ENCODE measurements at places on chromosomes 4 and X.
A peak's percentile ranks its signal among the peaks of the same experiment; 100 is the strongest.

DNA sequence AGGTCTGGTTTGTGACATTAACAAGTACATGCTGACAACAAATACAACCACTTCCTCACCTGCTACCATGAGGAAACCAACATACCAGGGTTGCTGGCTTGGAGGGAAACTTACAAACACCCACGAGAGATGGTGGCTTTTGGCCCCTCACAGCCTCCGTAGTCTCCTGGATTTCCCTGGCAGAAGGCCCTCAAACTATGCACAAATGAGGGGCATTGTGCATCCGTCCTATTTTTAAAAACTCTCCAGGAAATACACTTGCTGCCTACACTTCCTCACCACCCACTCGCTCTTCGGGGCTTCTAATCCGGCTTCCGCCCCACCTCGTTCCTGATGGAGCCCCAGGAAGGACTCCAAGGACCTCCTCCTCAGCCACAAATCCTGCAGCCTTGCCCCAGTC is 355.0 kb upstream of the GATB start:
- DNase-seq, result no peak

GRCh38 chr4:2793586-2794485 is 951 bp downstream of the SH3BP2 start:
- no peak for DNase-seq

GRCh38 chrX:103999234-103999633 is 14.3 kb downstream of the H2BW1 start:
- no peak for DNase-seq

- no peak for DNase-seq
These were observed 5.9 kb upstream of the HSD17B10 start for GRCh38 chrX:53440101-53440500.

- no peak for DNase-seq
These were observed 1.1 kb downstream of the SRPX2 start for GRCh38 chrX:100645106-100645505.

DNA sequence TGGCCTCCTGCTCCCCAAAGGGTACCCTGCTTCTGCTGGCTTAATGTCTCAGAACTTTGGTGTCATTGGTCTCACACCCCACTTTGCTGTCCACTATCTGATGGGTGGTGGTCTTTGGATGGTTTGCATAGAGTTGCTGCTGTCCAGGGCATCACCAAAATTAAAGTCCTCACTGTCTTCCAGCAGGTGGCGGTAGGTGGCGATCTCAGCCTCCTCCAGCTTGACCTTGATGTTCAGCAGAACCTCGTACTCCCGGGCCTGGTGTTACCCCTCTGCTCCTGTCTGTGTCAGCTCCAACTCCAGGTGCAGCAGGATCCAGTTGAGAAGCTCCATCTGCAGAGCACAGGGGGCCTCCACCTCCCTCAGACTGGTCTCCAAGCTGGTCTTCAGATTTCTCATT is 1169.5 kb upstream of the PABPC4L start:
- DNase-seq, result no peak

GRCh38 chrX:2820136-2820771 is 8.5 kb upstream of the GYG2 start:
- DNase-seq, result no peak

- peak; percentile 26 for DNase-seq
These were observed 2.7 kb downstream of the PLS3 start for GRCh38 chrX:115563633-115564162.

GRCh38 chr4:180160195-180160983 is 2082.8 kb upstream of the TENM3 start:
- DNase-seq, result no peak

DNA sequence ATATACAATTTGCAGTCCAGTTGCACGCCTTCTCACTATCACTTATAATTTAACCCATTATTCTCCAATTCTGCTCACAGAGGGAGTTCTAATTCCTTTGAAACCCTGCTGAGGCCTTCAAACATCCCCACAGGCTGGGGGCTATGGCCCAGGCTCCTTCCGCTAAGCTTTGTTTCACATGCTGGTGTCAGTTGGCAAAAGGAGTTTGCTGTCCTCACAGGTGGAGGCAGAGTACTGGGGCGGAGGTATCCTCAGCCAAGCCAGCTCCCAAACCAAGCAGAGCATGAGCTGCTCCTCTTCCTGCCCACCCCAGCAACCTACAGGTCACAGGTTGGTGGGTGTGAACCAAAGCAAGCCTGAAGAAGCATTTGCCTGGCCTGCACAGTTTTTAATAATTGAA is 21.5 kb downstream of the BTC start:
- no peak for DNase-seq

DNA sequence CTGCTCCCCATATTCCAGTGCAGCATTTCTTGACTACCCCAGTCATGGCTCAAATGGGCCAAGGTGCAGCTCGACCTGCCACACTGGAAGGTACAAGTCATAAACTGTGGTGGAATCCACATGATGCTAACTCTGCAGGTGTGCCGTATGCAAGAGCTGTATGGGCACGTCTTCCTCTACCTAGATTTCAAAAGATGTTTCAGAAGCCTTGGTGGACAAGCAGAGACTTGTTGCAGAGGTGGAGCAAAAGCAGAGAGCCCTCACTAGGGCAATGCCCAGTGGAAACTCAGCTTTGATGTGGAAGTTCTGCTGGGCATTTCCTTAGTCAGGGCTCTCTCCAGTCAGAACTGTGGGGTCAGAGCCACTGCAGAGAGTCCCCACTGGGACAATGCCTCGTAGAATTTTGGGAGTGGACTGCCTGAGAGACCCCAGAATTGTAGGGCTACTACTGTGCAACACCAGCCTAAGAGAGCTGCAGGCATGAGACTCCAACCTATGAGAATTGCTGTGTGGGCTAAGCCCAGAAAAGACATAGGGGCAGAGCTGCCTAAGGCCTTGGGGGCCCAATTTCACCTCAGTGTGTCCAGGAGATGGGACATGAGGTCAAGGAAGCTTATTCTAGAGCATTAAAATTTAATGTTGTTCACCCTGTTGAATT is 65.7 kb downstream of the BEX3 start:
- no peak for DNase-seq

DNA sequence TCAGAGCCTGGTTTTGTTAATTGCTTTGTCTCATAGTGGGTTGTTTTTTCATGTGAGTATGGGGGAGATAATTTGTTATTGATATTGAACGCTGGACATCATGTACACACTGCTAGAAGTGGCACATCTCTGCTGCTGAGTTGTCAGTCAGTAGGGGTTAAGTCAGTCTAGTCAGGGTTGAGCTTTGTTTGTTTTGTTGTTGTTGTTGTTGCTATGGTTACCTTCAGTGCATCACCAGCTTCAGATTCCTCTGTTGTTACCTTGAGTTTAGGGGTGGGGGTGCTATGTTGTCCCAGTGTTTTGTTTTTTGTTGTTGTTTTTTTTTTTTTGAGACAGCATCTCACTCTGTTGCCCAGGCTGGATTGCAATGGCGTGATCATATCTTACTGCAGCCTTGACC is 9.9 kb downstream of the YIPF6 start:
- no peak for DNase-seq

DNA sequence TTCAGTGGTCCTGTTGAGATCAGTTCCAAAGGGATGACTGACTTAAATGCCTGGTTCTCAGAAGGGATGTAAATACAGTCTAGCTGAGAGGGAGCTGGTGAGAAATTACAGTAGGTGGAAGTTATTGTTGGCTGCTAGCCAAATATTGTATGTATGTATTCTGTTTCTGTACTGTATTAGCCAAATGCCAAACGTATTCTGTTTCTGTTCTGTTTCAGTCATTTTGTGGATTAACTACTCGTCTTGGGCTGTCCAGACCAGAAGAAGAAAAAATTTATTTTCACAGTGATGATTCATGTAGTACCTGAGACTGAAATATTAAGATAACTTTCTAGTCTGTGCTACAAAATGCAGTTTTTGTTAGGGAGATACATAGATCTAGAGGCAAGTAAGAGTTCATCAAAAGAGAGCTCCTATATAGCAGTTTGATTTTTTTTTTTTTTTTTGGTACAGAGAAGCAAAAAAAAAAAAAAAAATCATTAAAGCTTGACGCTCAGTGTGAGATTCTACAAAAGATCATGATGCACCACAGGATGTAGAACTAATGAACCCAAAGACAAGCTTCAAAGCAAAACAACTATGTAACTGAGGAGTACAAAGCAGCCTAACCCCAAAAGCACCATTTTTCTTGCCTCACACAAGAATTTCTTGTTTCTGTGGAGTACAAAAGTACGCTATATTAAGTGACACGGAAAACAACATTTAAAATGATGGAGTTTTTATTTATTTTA is 54.8 kb downstream of the CASP6 start:
- no peak for DNase-seq

DNA sequence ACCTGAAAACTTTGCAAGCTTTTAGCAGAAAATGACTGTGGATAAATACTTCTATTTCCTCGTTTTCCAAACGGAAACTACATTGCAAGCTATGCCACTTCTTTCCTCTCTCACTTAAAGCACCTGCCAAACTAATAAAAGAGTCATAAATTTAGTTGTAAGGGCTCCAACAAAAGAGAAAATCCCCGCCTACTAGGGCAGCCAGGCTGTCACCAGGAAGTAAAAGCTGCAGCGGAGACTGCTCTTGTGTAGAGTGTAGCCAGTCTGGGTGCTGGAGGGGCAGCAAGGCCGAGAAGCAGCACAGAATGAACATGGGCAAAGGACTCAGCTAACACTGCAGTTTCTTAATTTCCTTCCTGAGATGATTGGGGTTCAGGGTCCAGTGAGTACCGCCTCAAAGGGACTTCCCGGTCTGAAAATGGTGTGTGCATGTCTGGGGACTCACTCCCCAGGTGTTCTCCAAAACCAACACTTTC is 89.3 kb upstream of the MAML3 start:
- no peak for DNase-seq

All from pons (tissue), 1 donor.